Activated T-helper 1 cell treated with anti-CD3 and anti-CD28 coated beads, Interleukin-2, amount 50 U/mL, for 16 hours (primary cell): ENCODE measurements at places on chromosomes 11 and 22.

DNA sequence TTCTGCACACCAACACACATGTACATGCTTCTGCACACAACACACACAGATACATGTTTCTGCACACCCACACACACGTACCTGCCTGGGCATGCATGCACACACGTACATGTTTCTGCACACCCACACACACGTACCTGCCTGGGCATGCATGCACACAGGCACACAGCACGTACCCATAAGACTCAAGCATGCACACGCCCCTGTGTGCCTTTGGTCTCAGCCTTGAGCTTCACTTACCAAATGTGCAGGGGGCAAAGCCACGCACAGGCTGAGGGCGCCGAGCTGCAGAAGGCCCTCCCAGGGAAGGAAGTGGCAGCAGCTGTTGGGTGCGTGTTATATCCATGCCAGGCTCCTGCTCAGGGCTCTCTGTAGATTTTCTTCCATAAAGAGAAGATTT is 34.7 kb upstream of the SMIM38 start:
- no peak for DNase-seq

GRCh38 chr11:76745561-76746207 is 37.5 kb upstream of the TSKU start:
- DNase-seq, result no peak

GRCh38 chr11:127105593-127106541 is 105.3 kb upstream of the KIRREL3 start:
- no peak for DNase-seq

- DNase-seq, result no peak
Observed at GRCh38 chr11:62804310-62805075, 747 bp downstream of the NXF1 start.

GRCh38 chr11:112662554-112662953 is 298.7 kb upstream of the NCAM1 start:
- no peak for DNase-seq

DNA sequence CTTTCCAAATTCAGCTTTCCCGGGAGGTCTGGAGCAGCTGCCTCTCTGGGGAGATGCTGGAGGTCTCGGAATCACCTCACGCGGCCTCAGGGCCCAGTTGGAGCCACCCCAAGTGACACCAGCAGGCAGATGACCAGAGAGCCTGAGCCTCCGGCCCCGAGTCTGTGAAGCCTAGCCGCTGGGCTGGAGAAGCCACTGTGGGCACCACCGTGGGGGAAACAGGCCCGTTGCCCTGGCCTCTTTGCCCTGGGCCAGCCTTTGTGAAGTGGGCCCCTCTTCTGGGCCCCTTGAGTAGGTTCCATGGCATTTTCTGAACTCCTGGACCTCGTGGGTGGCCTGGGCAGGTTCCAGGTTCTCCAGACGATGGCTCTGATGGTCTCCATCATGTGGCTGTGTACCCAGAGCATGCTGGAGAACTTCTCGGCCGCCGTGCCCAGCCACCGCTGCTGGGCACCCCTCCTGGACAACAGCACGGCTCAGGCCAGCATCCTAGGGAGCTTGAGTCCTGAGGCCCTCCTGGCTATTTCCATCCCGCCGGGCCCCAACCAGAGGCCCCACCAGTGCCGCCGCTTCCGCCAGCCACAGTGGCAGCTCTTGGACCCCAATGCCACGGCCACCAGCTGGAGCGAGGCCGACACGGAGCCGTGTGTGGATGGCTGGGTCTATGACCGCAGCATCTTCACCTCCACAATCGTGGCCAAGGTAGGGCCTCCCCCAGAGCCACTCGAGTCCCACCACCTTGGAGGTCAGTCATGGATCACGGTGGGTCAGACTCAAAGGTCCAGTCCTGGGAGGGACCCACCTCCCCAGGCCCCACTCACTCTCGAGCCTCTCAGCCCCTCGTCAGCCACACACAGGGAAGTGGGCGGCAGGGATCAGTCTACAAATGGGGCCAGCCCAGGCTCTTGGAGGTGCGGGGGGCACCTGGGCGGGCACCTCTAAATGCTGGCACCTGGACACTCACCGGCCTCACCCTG is 525 bp downstream of the SLC22A12 start:
- no peak for DNase-seq

DNA sequence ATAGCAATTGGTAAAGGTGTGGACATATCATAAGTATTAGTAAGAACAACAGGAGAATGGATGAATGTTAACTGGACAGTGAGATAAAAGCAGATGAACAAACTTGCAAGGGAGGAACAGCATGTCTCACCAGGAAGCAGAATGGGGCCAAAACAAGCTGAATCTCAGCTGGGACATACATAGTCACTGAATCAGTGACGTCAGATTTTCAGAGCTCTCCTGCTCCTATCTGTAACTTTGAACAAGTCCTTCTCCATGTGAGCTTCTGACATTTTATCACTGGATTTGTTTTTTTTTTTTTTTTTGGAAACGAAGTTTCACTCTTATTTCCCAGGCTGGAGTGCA is 118.7 kb downstream of the BBOX1 start:
- no peak for DNase-seq

GRCh38 chr11:92269021-92269420 is 44.4 kb downstream of the FAT3 start:
- DNase-seq, result no peak

DNA sequence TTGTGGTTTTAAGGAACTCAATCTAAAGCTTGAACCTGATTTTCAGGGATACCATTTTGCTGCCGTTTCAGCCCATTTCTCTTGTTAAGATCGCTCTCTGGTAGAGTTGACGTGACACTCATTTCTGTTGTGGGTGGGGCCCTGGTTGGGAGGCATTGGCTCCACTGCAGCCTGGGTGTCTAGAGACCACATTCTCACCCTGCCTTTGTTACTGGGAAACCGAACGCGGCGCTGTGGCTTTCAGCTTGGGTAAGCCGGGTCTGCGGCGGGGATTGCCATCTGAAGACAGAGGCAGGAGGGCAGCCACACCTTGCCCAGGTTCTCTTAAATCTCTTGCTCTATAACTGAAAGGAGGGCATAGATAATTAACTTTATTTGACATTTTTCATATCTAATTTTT is 3.2 kb downstream of the EHF start:
- no peak for DNase-seq

GRCh38 chr11:65843811-65844210 is 10.0 kb downstream of the SNX32 start:
- DNase-seq, result no peak

- DNase-seq, result no peak
Observed at GRCh38 chr11:77125695-77126094, 2.4 kb upstream of the MYO7A start.

- DNase-seq, result no peak
Observed at GRCh38 chr22:48450188-48450825, 1377.4 kb downstream of the BRD1 start.

DNA sequence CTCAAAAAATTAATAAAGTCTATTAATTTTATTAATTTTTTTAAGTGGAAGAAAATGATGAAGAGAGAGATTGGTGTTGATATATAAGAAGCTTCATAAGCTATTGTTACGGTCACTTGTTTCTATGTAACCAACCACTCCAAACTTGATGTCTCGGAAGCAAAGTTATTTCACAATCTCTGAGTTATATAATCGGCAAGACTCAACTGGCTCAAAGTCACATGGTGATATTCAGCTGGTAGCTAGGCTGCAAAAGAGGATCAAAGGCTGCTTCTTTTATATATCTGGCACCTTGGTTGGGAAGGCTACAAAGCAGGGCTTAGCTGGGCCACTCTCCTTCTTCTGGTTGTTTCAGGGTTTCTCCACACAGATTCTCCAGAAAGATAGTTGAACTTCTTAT is 245.1 kb upstream of the ARHGAP42 start:
- no peak for DNase-seq

DNA sequence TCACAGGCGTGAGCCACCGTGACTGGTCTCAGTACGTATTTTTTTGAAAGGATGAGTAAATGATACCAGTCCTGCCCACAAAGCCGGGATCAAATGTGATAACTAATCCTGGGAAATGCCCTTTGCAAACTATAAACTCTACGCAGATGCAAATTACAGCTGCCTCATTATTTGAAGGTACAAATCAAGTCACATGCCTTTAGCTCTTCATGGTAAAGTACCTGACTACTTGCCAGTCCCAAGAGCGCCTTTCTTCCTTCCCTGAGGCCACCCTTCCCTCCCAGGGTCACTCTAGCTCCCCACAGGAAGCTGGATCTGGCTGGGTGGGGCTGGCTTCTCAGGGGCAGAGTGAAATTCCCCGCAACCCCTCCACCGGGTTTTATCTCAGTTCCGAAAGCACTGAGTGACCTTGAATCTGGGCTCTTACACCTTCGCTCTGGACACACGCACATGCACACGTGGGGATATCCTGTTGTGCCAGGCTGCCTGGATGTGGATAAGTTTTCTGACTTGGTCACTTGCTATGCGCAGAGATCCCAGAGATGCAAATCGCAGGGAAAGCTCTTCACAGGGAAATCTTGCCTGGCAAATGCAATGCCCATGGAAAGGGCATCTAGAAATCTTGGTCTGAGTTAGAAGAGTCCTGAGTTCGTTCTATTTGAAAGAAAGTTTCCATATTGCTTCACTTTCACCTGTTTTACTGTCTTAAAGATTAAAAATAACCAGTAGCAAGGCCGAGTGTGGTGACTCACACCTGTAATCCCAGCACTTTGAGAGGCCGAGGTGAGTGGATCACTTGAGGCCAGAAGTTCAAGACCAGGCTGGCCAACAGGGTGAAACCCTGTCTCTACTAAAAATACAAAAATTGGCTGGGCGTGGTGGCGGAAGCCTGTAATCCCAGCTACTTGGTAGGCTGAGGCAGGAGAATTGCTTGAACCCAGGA is 8.5 kb downstream of the A4GALT start:
- no peak for DNase-seq

GRCh38 chr11:30902929-30903328 is 316.8 kb upstream of the MPPED2 start:
- DNase-seq, result no peak

- no peak for DNase-seq
Observed at GRCh38 chr11:68503792-68504191, 43.2 kb downstream of the PPP6R3 start.

GRCh38 chr11:121844016-121844415 is 272.0 kb downstream of the BLID start:
- DNase-seq, result no peak

DNA sequence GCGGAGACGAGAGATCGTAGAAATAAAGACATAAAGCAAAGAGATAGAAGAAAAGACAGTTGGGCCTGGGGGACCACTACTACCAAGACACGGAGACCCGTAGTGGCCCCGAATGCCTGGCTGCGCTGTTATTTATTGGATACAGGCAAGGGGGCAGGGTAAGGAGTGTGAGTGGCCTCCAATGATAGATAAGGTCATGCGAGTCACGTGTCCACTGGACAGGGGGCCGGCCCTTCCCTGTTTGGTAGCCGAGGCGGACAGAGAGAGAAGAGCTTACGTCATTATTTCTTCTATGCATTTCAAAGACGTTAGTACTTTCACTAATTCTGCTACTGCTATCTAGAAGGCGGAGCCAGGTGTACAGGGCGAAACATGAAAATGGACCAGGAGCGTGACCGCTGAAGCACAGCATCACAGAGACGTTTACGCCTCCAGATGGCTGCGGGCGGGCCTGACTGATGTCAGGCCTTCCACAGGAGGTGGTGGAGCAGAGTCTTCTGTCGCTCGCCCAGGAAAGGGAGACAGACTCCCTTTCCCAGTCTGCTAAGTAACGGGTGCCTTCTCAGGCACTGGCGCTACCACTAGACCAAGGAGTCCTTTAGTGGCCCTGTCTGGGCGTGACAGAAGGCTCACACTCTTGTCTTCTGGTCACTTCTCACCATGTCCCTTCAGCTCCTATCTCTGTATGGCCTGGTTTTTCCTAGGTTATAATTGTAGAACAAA is 24.8 kb downstream of the PPP6R2 start:
- DNase-seq, result no peak

- no peak for DNase-seq
Observed at GRCh38 chr11:24645563-24645962, 148.7 kb downstream of the LUZP2 start.
